Stimulated activated CD4-positive, alpha-beta T cell treated with anti-CD3 and anti-CD28 coated beads, Interleukin-12 subunit alpha, Interleukin-12 subunit beta, amount 100 ng/mL, for 4 hours (primary cell): ENCODE measurements at places on chromosomes 3 and 15.

DNA sequence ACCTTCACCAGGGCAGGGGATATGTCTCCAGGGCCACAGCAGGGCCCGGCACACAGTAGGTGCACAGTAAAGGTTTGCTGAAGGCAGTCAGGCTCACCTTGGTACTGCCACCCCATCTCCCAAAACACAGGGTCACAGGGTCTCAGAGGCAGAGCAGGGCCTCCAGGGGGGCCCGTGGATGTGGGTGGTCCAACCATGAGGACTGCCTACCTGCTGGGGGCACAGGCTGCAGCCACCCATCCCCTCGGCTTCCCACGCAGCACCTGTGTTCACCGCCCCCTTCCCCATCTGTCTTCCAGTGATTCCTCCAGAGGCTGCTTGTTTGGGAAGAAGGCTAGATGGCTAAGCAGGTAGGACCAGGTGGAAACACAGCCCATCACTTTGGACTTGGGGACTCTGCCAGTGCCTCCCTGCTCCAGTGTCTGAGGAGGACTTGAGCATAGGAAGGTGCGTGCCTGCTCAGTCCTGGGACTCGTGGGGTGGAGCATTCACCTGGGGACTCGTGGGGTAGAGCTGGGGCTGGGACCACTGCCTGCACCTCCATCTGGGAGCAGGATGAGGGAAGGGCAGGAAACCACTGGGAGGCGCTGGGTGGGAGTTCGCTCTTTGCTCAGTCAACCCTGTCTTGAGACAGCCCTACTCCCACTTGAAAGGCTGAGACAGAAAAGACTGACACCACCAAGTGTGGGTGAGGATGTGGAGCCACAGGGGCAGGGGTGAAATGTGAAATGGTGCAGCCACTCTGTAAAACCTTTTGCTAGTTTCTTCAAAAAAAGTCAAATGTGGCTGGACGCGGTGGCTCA, 18.8 kb upstream of the PLXND1 start:
- no peak for DNase-seq

- no peak for DNase-seq
Measured at GRCh38 chr15:51386486-51386885, 45.0 kb downstream of the GLDN start.

GRCh38 chr3:20039765-20040547, at the start of gene KAT2B:
KAT2B (plus strand) TSS chr3:20040446; CDS start chr3:20040478, 32 bp downstream.
- peak; percentile 77 for DNase-seq

GRCh38 chr3:188133646-188134045, 20.3 kb upstream of the LPP start:
- no peak for DNase-seq

- no peak for DNase-seq
Measured at GRCh38 chr15:51051776-51052175, 42.9 kb downstream of the TNFAIP8L3 start.

DNA sequence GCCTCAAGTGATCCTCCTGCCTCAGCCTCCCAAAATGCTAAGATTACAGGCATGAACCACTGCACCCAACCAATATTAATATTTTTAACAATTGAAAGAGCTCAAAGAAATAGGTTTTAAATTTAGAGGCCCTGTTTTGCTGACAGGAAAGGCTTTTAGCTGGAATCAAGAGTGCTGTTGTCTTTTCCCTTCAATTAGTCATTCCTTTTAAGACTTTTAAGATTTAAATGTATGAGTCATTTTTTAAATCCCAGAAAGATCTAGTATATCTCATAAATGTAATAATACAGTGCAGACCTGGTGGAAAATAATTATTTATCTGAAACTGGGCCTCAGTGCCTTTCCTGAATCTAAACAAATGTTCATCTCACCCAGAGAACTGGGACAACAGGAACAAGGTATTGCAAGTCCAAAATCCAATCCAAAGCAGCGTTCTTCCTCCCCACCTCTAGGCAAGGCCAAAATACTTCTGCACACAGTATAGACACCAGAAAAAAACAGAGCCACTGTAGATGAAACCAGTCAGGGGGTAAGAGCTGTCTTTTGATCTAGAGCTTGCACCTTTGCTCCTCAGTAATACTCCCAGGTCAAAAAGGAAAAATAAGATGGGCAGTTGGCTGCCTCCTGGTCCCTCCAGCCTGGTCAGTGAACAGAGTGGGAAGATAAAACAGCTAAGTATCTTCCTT, 14.4 kb downstream of the AGTR1 start:
- no peak for DNase-seq

GRCh38 chr3:146585156-146585555, 20.0 kb downstream of the PLSCR5 start:
- DNase-seq, result no peak

DNA sequence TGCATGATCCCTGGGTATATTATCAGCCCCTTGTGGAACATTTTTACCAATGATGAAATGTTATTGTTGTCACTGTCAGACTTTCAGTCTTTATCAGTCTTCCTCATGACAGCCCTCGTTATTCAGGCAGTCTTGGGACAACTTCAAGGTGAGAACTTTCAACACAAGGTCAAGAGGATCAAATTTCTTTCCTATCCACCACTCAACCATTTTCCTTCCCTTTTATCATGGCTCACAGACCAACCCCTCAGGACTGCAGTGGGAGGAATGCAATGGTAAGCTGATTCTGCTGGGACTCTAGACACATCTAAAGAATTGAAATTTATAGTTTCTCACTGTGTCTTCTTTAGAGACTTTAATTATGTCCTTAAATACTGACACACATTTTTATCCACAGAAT, 107.0 kb upstream of the LSAMP start:
- no peak for DNase-seq
